ENCODE measurements at places on chromosomes 7 and 10. TPM values are rescaled to one million over a fixed set of nuclear protein-coding genes. Genes with fewer than 3 reads are reported as not detected.

LIPK gene
- not detected for total RNA-seq

UCN3 gene
- 0.10 TPM for total RNA-seq

LOXL4 gene
- total RNA-seq: 8.1 TPM

AQP1 gene
- 31.4 TPM for total RNA-seq

ACSM6 gene
- total RNA-seq: 0.08 TPM

ZPBP gene
- total RNA-seq: not detected

PRF1 gene
- total RNA-seq: not detected

UBE2D1 gene
- 13.6 TPM for total RNA-seq

Measured in SJCRH30 (cell line).